ENCODE measurements at places on chromosomes 2 and 18.

- no peak for DNase-seq
Observed at GRCh38 chr2:38131676-38132075, 55.7 kb upstream of the CYP1B1 start.

DNA sequence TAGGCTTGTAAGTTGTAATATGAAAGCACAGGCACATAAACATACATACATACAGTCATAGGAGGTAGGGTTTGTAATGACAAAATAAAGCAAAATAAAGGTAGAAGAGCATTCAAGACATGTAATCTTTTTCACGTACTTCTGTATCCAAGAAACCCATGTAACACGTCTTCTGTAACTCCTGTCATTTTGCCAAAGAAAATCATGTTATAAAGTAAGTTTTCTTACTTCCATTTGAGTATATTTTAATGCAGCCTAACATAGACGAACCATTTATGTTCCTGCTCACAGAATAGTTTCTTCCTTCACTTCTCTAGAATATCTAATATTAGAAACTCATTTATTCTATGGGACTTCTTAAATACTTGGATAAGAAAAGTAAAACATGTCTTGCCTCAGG is 1884.0 kb upstream of the CELF4 start:
- no peak for DNase-seq

GRCh38 chr18:79621501-79621900 is 58.1 kb upstream of the CTDP1 start:
- DNase-seq, result no peak

DNA sequence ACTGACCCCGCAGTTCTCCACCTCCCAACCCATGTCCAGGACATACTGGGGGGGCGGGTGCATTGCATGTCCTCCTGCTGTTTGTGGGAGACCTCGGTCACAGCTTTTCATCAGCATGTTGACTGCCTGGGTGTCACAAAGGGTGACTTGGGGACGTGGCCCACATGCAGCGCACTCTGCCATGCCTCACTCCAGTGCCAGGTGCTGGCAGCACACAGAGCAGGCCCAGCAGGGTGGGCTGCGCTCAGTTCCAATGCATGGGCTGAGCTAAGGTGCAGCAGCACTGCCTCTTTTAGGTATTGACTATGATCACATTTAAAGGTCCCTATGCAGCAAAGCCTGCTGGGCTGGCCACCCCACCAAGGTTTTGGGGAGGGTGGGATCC is 261.9 kb upstream of the SALL3 start:
- no peak for DNase-seq

DNA sequence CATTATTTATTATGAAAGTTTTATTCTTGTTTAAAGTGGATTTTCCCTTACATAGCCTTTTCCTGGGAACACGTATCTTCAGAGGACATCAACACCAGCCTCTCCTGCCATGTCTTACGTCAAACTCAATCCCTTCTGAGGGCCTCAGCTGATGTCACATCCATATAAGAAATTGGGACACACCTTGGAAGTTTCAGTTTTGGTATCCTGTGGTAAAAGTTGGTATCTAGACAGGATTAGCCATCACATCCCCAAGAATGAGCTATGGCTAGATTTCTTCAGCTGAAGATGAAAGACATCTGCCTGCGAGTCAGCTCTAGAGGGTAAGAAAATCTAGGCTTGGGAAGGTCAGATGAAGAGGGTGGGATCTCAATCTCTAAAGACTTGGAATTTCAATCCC is 75.8 kb upstream of the ZNF516 start:
- no peak for DNase-seq

- peak; percentile 39 for DNase-seq
Observed at GRCh38 chr2:235666213-235666781, 172.5 kb downstream of the AGAP1 start.

GRCh38 chr2:114968748-114969400 is 526.4 kb downstream of the DPP10 start:
- DNase-seq, result no peak

- DNase-seq, result no peak
Observed at GRCh38 chr2:238285653-238286082, 2.7 kb downstream of the PER2 start.

DNA sequence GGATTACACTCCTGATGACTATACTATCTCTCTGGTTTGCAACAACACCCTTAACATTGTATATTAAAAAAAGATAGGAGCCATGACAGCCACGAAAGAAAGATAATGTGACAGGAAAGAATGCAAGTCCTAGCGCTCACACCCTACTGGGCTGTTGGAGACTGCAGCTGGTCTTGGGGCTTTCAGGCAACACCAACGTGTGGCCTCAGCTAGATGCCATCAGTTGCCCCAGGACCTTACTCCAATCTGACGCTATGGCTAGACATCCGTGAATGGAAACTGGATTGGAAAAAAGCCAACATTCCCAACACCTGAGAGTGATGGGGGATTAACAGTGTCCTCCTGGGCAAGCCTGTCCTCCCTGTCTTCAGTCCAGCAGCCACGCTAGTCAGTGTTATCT is 357.4 kb upstream of the GULP1 start:
- no peak for DNase-seq
